ENCODE measurements at places on chromosomes 1 and 21.

GRCh38 chr1:59310549-59311250 is 13.8 kb downstream of the FGGY start:
- DNase-seq, result no peak

- DNase-seq, result no peak
Observed at GRCh38 chr1:13462682-13463081, 51.1 kb downstream of the LRRC38 start.

- DNase-seq, result no peak
Observed at GRCh38 chr1:117336088-117336817, 31.0 kb upstream of the MAN1A2 start.

DNA sequence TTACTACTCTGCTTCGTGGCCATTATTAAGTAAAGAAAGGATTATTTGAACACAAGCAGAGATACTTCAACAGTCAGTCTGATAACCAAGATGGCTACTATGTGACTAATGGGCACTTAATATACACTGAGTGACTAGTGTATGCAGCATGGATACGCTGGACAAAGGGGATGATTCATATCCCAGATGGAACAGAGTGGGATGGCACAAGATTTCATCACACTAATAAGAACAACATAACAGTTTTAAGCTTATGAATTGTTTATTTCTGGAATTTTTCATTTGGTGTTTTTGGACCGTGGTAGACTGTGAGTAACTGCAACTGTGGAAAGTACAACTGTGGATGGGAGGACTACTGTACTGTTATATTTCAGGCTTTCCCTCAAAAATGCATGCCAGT is 9.4 kb downstream of the ZCCHC17 start:
- no peak for DNase-seq

GRCh38 chr1:15409388-15410222 is at the start of gene EFHD2:
TSS of gene EFHD2 (plus strand) at chr1:15409888. CDS start at chr1:15409972, 84 bp downstream.
- DNase-seq, result peak; percentile 41

DNA sequence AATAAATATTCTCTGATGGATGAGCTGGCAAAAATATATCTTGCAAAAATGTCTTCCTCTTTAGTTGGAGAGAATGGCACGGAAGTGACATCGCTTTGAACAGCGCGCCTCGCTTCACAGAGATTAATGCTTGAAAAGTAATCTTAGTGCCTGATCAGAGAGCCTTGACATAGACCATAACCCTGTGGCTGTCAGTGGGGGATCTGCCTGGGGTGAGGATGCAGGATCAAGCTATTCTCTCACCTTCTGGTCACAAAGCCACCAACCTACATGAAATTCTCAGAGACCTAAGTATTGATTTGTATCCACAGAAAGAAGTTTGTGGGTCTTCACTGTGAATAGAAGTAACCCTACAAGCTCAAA is 492.6 kb downstream of the LMO4 start:
- DNase-seq, result no peak

DNA sequence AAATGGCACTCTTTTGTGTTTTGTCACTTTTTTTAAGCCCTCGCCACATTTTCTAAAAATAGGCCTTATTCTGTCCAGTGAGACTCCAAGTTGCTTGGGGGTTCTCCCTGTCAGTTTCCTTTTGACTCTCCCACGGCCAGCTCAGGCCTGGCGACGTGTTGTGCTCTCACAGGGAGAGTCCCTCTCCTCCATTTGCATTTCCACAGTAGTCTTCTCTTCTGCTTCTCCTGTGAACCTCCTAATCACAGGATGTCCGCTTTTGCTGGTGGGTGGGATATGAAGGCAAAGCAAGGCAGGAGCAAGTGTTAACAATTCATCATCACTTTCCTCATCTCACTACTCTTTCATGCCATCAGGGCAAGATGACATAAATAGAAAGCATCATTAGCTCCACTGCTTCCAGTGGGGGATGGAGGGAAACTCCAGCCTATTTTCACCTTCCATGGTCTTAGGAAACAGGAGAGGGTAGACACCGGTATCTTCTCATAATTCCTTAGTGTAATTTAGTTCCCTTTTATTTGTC is 99.8 kb downstream of the INTS7 start:
- no peak for DNase-seq

GRCh38 chr21:33682992-33683627 is 40.8 kb downstream of the ITSN1 start:
- DNase-seq, result no peak

DNA sequence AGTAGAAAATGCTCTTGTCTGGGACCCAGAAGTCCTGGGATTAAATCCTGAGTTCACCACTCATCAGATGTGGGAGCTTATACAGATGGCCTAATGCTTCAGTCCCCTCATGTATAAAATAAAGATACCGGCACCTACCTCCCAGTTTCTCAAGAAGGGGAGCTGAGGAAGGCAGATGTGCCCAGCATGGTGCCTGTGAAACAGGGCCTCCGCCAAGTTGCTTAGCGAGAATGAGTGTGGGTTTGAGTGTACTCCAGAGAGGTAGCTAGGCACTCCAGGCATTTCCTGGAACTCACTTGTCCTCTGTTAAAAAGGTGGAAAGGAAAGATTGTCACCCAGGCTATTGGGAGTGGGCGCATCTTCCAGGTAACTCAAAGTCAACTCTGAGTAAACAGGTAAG is 37.8 kb downstream of the IER5 start:
- DNase-seq, result no peak

GRCh38 chr1:203722909-203723308 is 42.1 kb upstream of the LAX1 start:
- DNase-seq, result no peak

GRCh38 chr1:206002160-206002559 is 1.0 kb downstream of the RAB7B start:
- DNase-seq, result no peak

Measured in gastrocnemius medialis (tissue), 4 donors.